AG04450 (cell line): ENCODE measurements at places on chromosomes 3 and 15.

DNA sequence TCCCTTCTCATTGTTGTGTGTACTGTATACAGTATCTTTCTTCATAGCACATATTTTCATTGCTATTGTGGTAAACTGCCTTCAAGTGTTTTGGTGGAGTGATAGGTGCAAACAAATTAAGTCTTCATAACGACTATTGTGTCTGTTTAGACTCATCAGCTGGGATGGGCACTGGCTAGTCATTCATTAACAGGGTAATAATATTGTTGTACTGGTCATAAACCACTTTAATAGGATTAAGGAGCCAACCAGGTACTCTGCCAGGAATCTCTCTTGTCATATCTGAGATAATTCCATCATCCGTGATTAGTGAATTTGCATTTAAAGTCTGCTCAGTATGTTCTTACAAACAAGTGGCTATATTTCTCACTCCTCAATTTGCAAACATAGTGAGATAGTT, 10.2 kb upstream of the TMEM45A start:
- DNase-seq: no peak

DNA sequence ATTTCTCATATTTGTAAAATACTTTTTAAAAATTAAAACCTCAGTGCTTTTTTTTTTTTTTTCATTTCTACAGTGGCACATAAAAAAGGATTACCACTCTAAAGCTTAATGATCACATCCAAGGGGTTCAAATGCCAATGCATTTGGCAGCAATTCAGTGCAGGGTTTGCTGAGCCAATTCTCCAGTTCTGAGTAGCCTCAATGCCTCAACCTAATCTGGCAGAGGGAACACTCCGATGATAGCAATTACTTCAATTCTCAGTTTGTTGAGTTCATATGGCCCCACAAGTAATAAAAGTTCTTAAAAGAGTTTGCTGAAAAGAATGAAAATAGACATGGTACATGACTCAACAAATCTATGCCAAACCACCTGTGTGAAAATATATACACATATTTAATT, 79.3 kb upstream of the RBMS3 start:
- no peak for DNase-seq

GRCh38 chr3:173745952-173746682, 348.6 kb downstream of the NLGN1 start:
- DNase-seq: no peak

- no peak for DNase-seq
These were observed 18.6 kb downstream of the NEK4 start for GRCh38 chr3:52752045-52752660.

- DNase-seq: peak; percentile 42
These were observed 20.2 kb downstream of the GBE1 start for GRCh38 chr3:81741216-81741615.

- no peak for DNase-seq
These were observed 3.8 kb downstream of the STT3B start for GRCh38 chr3:31536497-31536896.

DNA sequence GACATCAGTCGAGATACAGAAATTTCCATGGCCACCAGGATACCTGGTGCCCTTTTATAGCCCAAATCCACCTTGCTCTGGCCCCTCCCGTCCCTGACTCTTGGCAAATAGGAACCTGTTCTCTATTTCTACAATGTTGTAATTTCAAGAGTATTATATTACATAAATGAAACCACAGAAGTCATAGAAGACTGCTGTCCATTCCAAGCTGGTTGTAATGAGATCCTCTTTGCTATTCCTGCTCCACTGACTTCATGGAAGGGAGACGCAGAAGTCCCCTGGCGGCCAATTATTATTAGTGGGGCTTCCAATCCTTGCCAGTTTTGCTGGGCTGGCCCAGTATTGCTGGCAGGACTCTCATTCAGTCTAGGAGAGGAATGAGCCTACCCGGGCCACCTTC, 26.6 kb downstream of the DCP1A start:
- no peak for DNase-seq

GRCh38 chr15:89448825-89449224, 47.6 kb downstream of the RHCG start:
- DNase-seq: no peak

GRCh38 chr3:177495566-177495965, 298.3 kb upstream of the TBL1XR1 start:
- DNase-seq: no peak

- no peak for DNase-seq
These were observed 38.0 kb downstream of the ZBTB38 start for GRCh38 chr3:141406265-141406664.

DNA sequence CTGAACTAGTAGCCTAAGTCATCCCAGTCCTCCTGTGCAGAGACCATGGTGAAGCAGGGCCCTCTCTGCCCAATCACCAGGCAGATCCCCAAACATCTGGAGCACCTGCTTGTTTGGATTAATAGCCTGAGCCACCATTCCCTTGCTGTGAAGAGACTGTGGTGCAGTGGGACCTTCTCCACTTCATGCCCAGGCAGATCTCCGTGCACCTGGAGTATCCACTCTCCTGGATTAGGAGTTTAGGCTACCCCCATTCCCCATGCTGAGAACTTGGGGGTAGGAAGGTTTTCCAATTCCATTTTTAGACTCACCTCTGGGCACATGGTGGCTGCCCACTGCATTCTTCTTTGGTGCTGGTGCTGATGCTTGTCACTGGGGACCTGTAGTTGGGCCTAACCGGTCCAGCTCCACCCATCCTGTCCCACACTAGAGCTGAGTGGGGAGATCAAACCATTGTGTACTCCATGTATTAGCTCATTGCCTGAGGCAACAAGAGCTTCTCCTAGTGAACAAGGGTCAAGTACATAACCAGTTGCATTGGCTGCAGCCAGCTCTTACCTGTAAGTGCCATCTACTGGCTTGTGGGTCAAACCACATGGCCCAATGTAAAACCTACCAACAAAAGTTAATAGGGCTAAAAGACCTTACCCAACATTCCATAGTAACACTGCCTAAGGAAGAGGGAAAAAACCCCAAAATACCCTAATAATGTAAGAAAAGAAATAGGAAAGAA, 382.5 kb upstream of the CBLB start:
- DNase-seq: no peak

GRCh38 chr3:43081796-43082195, 24.1 kb downstream of the POMGNT2 start:
- DNase-seq: no peak
